Pons (tissue), 1 donor: ENCODE measurements at places on chromosomes 3 and 15.

DNA sequence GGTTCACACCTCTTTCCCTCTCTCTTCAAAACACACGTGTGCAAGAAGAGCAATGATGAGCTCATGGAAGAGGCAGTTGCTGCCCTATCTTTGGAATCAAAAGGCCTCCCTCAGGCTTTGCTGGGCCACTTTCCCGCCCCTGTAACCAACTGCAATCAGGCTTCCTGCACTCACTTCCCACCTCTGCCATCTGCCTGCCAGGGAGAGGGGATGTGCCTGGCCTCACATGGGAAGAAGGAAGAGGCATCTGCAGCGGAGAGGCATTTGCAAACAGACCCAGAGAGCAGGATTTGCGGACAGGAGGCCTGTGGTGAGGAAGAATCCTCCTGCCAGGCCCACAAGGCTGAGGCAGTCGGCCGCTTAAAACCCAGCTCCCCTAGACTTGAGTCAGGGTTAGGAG lies 175.6 kb upstream of the ATP10A start:
- no peak for DNase-seq

DNA sequence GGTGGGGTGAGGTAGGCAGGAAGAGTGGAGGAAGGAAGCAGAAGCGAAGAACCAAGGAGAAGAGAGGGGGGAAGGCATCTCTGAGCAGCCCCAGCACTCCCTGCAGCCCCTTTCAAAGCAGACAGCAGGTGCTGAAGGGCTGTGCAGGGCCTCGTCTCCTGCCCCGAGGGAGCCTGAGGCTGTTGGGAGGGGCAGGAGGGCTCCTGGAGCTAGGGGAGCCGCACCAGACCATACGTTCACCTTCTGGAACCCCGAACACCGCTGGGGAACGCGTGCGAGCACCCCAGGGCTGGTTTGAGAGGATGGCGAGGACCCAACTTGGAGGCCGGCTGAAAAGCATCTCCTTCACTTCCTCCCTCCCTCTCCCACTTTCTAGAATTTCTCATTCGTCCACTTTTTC lies 259.8 kb downstream of the FAM43A start:
- DNase-seq, result no peak

GRCh38 chr3:43872901-43873300 lies 182.2 kb downstream of the ABHD5 start:
- DNase-seq, result no peak

DNA sequence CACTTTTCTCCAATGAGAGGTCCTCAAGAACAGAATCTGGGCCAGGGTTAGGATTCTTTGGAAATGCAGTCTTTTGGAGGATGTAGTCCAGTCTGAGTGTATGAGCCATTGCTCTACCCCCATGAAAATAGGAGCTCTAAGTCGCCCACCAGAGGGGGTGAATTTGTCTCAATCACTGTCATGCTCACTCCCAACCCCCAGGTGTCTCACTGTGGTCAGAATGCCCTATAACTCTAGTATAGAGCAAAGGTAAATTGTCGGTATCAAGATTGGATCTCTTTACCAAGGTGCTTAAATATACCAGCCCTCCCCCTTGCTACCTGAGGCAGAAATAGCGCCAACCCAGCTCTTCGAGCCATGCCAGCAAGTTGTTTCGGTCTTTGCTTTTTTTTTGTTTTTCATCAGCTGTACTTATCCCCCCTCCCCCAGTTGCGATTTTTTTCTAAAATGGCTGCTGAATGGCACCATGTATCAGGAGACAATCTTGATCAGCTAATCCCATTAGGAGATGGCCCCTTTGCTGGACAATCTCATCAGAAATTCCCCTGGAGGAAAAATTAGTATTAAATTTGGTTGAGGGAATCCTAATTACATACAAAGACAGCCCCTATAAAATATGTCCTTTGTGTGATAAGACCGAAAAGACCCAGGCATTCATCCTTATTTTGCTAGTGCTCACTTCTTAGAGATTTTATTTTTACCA lies 130.7 kb downstream of the EBLN2 start:
- no peak for DNase-seq

GRCh38 chr15:85499371-85499887 lies 119.0 kb downstream of the AKAP13 start:
- no peak for DNase-seq

GRCh38 chr3:76061654-76062053 lies 276.3 kb upstream of the ZNF717 start:
- DNase-seq, result no peak

- DNase-seq, result no peak
Observed at GRCh38 chr15:40843885-40844695, at the start of gene SPINT1. Gene SPINT1, plus strand, starts transcription at chr15:40844048. Its CDS starts 507 bp downstream, at chr15:40844555.

DNA sequence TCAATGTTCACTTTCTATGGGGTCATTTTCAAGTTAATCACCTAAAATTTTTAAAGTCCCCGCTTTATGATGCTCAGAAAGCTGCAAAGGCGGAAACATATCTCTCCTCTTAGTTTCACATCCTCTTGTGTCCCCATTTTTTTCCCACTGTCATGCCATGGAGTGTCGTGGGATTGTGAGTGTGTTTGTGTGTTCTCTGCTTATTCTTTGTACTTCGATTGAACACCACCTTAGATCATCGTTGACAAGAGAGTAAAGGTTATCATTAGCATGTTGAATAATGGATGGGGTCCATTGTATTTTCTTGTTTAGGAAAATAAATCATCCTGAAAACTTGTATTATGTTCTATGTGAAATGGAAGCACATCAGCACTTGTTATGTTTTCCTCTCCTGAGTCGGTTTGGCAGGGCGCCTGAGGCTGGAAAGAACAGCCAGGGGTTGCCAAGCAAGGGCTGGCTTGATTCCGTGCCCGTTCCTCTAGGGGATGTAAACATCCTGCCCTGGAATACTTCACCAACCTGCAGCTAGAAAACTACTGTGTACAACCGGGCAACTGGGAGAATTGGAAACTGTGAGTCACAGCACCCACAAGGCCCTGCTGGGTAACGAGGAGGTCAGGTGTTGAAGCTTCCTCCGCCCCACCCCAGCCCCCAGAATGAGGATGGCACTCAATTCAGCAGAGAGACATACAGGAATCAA lies 67.2 kb downstream of the EIF4E3 start:
- DNase-seq, result peak; percentile 22

DNA sequence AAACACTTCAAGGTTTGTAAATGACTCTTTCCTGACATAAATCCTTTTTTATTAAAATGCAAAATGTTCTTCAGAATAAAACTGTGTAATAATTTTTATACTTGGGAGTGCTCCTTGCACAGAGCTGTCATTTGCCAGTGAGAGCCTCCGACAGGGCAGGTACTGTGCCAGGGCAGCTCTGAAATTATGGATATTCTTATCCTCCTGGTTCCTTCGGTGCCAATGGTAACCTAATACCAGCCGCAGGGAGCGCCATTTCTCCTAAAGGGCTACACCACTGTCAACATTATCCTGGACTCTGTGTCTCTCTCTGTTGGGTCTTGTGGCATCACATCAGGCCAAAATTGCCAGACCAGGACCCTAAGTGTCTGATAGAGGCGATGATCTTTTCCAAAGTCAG lies 33.0 kb downstream of the CHDH start:
- DNase-seq, result no peak

DNA sequence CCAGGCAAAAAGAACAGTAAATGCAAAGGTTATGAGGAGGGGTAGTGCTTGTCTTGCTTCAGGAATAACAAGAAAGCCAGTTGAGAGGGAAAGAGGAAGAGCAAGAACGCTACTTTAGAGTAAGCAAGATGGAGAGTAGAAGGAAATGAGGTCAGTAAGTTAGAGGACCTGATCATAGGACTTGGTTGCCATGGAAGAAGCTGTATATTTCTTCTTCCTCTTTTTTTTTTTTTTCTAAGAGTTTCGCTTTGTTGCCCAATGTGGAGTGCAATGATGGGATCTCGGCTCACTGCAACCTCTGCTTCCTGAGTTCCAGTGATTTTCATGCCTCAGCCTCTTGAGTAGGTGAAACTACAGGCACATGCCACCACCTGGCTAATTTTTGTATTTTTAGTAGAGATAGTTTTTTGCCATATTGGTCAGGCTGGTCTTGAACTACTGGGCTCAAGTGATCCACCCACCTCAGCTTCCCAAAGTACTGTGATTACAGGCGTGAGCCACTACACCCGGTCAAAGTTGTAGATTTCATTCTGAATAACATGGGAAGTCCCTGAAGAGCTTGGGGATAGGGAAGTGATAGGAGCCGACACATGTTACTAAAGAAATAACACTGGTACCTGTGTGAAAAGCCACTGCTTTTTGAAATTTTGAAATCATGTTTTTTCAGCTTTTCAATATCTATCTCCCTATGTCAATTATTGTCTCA lies 527.9 kb upstream of the NAALADL2 start:
- DNase-seq, result peak; percentile 63

DNA sequence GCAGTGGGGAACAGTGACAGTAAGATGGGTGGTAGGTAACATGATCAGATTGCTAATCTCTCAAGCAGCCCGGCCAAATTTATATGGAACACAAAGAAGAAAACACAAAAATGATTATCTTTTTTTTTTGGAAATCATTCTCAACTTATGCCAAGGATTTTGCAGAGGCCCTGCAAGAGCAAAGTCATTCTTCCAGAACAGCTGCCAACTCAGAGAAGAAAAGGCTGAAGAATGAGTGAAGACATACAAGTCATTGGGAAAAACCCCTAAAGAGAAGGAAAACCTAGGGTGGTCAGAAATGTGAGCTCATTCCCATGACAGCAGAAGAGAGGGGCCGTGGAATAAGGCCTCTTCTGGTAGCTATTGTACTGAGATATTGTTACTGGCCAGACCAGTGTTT lies 246.7 kb downstream of the SHOX2 start:
- no peak for DNase-seq

DNA sequence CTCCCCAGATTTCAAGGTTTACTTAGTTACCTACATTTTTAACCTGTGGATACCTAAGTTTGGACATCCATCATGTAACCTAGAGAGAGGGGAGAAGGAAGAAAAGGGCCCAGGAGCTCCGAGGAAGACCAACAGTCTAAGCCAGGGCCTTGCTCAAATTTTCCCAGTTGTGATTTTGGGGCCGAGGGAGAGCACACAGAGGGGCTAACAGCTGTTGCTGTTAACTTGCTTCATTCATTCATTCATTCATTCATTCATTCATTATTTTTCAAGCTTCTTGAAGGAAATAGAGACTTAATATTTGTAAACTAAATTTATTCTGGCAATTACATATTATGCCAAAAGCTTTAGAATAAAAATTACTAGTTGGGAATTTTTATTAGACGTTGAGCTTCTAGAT lies 22.9 kb downstream of the SYNM start:
- DNase-seq, result no peak

- DNase-seq, result no peak
Observed at GRCh38 chr3:123781138-123781537, 103.0 kb downstream of the MYLK start.

DNA sequence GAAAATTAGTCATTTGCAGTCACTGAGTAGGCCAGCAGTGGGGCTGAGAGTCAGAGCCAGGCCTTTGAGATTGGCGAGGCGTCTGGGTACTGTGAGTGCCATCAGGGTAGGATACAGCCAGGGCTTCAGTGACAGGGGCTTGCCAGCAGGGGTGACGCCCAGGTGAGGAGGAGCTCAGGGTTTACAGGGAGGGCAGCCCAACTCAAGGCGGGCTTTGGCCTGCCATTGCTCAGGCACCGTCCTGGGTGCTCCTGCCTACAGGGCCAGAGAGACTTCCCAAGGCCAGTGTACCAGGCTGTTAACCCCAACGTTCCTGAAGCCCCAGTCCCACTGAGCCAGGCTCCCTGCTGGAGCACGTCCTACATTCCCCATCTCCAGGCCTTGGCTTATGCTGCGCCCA lies 152.0 kb downstream of the FBLN2 start:
- DNase-seq, result no peak

DNA sequence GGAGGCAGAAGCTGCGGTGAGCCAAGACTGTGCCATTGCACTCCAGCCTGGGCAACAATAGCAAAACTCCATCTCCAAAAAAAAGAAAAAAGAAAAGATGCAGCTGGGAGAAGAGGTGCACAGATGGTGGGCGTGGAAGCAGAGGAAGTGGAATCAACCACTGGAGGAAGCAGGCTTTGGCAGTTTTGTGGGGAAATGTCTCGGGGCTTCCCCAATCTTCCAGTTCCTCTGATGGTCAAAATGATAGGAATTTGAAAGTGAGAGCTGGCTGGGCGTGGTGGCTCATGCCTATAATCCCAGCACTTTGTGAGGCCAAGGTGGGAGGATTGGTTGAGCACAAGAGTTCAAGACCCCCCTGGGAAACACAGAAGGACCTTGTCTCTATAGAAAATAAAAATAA lies 48.1 kb upstream of the SMAD3 start:
- DNase-seq, result no peak

GRCh38 chr15:77107531-77108355 lies 36.8 kb upstream of the TSPAN3 start:
- DNase-seq, result peak; percentile 54

GRCh38 chr3:172213200-172213599 lies 173.8 kb downstream of the FNDC3B start:
- no peak for DNase-seq

GRCh38 chr15:25236143-25236860 lies 202.5 kb downstream of the UBE3A start:
- no peak for DNase-seq

DNA sequence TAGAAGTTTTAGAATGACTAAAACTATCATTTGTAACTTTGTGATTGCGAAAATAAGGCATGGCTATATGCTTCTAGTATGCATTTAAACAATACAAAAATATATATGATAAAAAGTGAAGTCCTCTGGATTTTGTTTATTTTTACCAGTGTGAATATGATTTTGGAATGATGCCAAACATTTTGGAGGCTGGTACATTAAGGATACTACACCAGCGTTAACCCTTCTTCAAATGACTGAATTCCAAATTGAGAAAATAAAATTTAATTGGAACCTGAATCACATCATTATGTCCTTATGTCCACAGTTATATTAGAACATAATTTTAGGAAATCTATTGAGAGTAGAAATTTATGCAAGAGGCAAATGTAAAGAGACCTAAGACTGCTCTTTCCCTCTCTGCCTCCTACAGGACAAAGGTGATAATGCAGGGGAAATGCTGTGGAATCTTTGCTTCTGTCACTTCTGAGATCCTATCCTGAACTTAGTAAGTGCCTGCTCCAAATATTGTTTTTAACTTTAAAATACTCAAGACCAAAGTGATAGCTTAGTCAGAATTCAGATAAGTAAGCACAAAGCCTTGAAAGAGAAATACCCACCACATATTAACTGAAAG lies 121.1 kb upstream of the NANOGP8 start:
- DNase-seq, result no peak

GRCh38 chr3:11481556-11481955 lies 162.2 kb downstream of the VGLL4 start:
- no peak for DNase-seq

DNA sequence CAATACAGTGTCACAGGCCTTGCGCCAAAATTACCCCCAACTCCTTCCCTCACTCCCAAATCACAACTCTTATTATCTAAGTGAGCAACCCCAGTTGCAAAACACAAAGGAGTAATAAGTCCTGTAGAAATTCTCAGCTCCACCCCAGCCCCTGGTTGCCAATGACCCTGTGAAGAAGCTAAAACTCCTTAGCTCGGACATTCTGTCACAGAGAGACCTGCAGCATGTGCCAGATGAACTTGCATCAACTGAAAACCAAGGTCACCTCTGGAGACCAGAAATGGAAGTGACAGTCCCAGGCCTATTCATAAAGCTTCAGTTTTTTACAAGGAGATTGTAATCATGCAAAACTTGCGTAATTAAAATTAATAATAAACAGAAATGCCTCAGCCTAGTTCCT lies 55.2 kb downstream of the RBPMS2 start:
- no peak for DNase-seq

- no peak for DNase-seq
Observed at GRCh38 chr3:115272036-115272824, 125.1 kb upstream of the ZBTB20 start.
